Activated T-helper 9 cell treated with anti-CD3 and anti-CD28 coated beads, Interleukin-2, amount 50 U/mL, for 16 hours (primary cell): ENCODE measurements at places on chromosomes 11 and 22.

GRCh38 chr11:34915136-34916014, 804 bp downstream of the APIP start:
- no peak for DNase-seq

DNA sequence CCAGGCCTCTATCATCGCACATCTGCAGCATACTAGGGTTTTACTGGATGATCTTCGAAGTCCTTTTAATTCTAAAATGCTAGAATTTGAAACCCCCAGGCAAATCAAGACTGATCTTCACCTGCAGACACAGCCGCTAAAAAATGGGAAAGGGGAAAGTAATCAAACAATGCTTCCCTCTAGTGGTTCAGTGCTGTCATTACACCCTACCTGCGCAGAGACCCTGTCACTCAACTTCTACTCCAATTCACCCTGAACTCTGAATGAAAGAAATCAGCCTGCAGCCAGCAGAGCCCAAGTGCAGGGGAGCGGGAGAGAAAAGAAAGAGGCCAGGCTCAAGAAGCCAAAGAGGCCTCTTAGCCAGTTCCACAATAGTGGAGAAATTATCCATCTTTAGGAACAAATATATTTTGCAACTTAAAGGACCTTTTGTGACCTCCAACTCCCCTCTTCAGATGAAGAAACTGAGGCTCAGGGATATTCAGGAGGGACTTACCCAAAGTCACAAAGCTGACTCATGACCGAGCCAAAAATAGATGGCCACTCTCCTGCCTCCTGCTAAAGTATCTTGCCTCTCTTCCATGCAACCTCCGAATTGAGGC, 33.0 kb downstream of the SERGEF start:
- DNase-seq: no peak

DNA sequence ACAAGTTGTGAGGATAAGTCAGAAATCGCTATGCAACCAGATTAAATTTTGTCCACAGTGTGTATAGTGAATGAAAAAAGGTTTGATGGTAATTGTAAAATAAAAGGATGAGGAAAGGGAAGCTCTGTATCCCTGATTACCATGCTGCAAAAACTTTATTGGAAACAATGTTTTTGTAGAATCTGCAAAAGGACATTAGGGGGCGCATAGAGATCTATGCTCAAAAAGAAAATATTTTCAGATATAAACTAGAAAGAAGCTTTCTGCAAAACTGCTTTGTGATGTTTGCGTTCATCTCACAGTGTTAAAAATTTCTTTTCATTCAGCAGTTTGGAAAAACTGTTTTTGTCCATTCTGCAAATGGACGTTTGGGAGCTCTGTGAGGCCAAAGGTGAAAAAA, 390.5 kb downstream of the OR4C45 start:
- no peak for DNase-seq

- no peak for DNase-seq
Observed at GRCh38 chr11:102446606-102447005, 6.0 kb downstream of the TMEM123 start.

DNA sequence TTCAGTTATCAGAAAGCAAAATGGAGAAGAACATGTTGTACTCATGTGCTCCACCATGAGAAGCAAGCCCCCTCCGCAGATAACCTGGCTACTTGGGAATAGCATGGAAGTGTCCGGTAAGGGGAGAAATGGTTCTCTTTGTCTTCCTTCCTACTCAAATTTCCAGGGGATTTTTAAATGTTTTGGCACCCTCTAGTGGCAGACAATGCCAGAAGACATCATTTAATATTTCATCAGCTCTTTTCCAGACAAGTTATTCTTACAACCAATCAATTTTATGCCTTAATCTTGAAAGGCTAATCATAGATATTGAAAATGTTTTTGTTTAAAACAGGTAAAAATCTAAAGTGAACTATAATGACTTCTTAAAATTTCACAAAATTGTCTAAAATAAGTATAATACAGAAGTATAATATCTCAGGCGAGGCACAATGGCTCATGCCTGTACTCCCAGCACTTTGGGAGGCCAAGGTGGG, 15.7 kb downstream of the CRTAM start:
- DNase-seq: no peak

- peak; percentile 80 for DNase-seq
Observed at GRCh38 chr11:118930094-118930712, 4.5 kb upstream of the BCL9L start.

DNA sequence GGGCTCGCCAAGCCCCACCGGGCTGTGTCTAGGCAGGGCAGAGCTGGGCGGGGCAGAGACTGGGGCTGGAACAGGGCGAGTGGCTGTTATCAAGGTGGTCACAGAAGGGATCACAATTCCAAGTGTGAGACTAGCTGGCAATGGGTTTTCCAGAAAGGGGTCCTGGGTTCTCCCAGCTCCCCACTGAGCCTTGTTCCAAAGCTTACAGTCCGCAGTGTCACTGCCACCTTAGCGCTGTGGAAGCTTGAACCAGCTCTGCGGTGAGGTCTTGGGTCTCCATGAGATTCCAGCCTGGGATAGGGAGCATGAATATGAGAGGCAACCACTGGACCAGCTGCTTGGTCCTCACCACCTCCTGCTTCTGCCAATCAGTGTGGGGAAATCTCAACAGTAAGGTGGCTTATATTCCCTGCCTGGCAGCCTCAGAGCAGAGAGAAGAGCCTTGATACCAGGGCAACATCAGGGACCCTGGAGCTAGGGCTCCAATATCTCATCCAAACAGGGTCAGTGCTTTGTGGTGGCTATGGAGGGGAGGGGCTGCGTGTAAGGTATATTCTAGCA, 831 bp downstream of the CD44 start:
- DNase-seq: no peak

GRCh38 chr11:120511820-120512738, 531 bp downstream of the GRIK4 start:
- no peak for DNase-seq

DNA sequence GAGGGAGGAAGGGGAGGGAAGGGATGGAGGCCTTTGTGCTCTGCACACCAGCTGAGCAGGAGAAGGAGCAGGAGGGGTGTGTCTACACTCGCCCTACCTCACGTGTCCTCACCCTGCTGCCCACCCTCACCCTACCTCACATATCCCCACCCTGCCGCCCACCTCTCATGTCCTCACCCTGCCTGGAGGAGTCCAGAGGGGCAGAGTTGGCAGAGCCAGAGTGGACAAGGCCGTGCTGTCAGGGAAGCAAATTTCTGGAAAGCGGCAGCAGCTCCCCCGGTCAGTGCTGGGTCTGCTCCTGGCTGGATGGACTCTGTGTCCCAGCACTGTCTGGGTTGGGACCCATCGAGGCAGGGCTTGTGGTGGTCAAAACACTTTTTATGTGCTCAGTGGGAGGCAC, 799.6 kb downstream of the BRD1 start:
- DNase-seq: no peak

GRCh38 chr11:14125529-14125928, 163.0 kb downstream of the SPON1 start:
- DNase-seq: no peak

- no peak for DNase-seq
Observed at GRCh38 chr11:70159627-70160570, 43.2 kb upstream of the FADD start.

GRCh38 chr11:60305906-60306619, 21.0 kb upstream of the MS4A6E start:
- no peak for DNase-seq

GRCh38 chr11:78262691-78263090, 74.0 kb downstream of the USP35 start:
- no peak for DNase-seq

DNA sequence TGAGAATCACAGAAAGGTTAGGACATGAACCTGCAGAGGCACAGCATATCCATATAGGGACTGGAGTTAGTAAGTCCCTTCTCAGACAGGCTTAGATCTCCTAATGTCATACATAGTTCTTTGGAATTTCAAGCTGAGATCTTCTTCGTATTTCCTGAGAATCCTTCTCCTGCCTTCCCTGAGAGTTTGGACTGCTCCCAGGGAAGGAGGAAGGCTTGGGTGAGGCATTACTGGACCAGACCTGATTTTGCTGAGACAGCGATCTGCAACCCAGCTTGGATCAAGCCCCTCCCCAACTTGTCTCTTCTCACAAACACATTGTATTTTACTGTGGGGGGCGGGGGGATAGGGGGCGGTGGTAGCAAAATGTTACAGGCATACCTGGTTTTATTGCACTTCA, 108.5 kb downstream of the TSPAN18 start:
- no peak for DNase-seq

DNA sequence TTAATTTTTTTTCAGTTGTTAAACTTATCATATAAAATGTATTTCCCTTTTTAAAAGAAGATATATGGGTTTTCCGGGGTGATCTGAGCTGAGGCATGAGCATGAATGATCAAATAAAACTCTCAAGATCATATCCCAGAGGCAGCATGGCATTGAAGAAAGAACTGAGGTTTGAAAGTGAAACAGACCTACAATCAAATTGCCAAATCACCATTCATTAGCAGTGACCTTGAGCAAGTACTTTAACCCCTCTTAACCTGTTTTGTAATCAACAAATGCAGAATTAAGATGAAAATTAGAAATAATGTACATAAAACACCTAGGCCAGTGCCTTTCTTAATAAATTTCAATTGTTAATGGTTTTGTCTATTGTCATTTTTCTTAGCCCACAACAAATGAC, 116.0 kb downstream of the RBFOX2 start:
- no peak for DNase-seq
